ENCODE measurements at places on chromosomes 4 and X. TPM values are rescaled to one million over a fixed set of nuclear protein-coding genes. Genes with fewer than 3 reads are reported as not detected.

CASK gene
- 15.0 TPM for total RNA-seq

- H3K4me1 ChIP-seq = no peaks in the 10 kb centered on the region
- no peaks in the 10 kb centered on the region for H3K27me3 ChIP-seq
- no peak overlapping the region for H3K27ac ChIP-seq
- peaks cover 37% of the 10 kb centered on the region for H3K36me3 ChIP-seq
- H3K4me3 ChIP-seq = no peak overlapping the region
Observed at GRCh38 chr4:122203407-122203806, 51.3 kb downstream of the BLTP1 start.

DNA sequence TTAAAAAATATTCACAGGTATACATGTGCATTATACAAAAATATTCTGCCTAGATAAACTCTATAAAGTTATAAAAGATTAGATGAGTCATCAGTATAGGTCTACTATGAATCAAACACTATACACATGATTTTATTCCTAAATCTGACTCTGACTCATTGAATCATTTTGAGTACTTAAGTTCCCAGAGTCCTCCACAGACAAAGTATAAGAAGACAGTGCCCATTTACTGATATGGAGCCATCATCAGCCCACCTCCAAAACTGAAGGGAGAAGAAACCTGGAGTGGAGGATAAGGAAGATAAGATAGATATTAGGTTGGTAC lies 28.7 kb upstream of the ANTXR2 start:
- H3K36me3 ChIP-seq = no peaks in the 10 kb centered on the region
- H3K4me1 ChIP-seq = peaks cover 14% of the 10 kb centered on the region
- no peak overlapping the region for H3K4me3 ChIP-seq
- no peak for DNase-seq
- no peak overlapping the region for H3K27ac ChIP-seq
- no peaks in the 10 kb centered on the region for H3K27me3 ChIP-seq

DNA sequence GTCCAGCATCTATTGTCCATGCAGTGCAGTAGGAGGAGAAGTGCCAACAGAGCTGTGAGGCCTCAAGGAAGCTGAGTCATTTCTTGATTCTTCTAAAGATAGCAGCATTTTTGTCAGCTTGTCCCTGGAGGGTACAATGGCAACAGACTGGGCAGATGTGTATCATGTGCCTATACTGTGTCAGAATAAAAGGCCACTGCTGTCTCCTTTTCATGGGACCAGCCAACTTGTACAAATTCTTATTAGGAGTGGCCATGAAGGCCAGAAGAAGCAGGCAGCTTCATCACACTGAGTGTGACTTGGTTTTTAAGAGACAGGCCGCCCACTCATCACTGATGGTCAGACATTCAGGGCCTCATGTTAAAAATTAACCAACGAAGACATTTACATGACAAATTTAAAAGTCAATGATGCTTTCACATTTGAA lies 185.0 kb upstream of the FAM241A start:
- no peaks in the 10 kb centered on the region for H3K27me3 ChIP-seq
- no peaks in the 10 kb centered on the region for H3K36me3 ChIP-seq
- no peak overlapping the region for H3K27ac ChIP-seq

DNA sequence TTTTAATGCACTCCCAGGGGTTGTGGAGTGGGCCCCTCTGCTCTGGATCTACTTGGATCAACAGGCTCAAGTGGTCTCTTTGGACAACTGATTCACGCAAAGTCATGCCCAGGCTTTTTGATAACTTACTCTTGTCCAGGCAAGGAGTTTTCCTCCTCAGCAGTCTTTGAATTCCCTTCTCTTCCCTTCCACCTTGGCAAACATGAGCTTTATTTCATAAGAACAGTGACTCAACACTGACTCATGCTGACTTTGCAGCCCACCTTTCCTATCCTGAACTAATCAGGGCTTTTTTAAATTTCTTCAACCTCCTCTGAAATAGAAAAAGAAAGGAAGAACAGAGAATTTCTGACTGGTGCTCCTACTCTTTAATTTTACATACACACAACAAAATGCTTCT lies 132.1 kb upstream of the LDB2 start:
- no peaks in the 10 kb centered on the region for H3K36me3 ChIP-seq
- H3K4me1 ChIP-seq = no peaks in the 10 kb centered on the region
- no peak overlapping the region for H3K4me3 ChIP-seq
- H3K27me3 ChIP-seq = no peaks in the 10 kb centered on the region
- DNase-seq = no peak
- no peak overlapping the region for H3K27ac ChIP-seq

DNA sequence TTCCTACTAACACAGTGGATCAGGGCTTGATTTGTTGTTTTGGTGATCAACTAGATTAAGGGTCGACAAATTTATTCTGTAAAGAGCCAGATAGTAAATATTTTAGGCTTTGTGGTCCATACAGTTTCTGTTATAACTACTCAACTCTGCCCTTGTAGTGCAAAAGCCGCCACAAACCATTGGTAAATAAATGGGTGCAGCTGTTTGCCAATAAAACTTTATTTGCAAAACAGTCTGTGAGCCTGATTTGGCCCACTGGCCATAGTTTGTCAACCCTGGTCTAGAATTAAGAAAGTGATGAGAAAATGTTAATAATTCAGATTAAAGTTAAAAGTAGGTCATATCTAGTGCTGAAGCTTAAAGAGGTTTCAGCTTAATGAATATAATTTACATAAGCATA lies 84.0 kb upstream of the TRIM2 start:
- H3K4me1 ChIP-seq = peaks cover 7% of the 10 kb centered on the region
- DNase-seq = no peak
- H3K36me3 ChIP-seq = no peaks in the 10 kb centered on the region

DNA sequence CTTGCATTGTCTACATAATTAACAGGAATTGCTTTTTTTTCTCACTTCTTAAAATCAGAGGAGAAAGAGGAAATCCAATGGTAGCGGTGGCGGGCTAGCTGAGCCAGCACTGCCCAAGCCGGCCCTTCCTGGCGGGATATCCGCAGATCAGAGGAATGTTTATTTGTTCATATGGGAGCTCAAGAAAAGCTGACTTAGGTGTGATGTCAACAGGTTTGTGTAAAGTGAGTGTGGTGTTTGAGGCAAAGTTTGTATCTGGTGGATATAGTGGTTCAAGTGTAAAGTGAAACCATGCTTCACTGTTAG lies 466 bp upstream of the SLC39A8 start:
- DNase-seq = no peak
- H3K36me3 ChIP-seq = no peaks in the 10 kb centered on the region
- H3K27me3 ChIP-seq = no peaks in the 10 kb centered on the region
- peak overlapping the region; percentile 83 for H3K27ac ChIP-seq
- peaks cover 11% of the 10 kb centered on the region for H3K4me1 ChIP-seq

DNA sequence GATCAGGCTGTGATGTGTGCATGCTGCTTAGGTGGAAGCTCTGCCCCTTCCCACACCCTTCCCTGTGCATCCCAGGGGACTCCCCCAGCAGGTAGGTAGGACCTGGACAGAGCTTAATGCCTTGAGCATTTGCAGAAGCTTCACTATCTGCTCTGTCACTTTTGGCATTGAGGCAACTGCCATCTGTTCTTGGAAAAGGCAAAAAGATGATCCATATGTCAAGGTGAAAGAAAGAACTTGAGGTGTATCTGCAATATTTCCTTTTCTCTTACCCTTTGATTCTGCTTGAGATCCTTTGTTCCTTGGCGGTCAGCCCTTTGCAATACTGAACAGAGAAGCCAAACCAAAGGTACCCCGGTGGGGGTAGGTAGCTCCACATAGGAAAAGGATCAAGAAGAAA lies 37.1 kb upstream of the TBC1D9 start:
- H3K27ac ChIP-seq = no peak overlapping the region
- H3K27me3 ChIP-seq = no peaks in the 10 kb centered on the region
- no peak overlapping the region for H3K4me3 ChIP-seq
- DNase-seq = no peak

- no peak for DNase-seq
- H3K27me3 ChIP-seq = no peaks in the 10 kb centered on the region
- H3K27ac ChIP-seq = peak overlapping the region; percentile 96
- H3K36me3 ChIP-seq = no peaks in the 10 kb centered on the region
- no peak overlapping the region for H3K4me3 ChIP-seq
Observed at GRCh38 chr4:2788101-2788500, 4.8 kb upstream of the SH3BP2 start.

DNA sequence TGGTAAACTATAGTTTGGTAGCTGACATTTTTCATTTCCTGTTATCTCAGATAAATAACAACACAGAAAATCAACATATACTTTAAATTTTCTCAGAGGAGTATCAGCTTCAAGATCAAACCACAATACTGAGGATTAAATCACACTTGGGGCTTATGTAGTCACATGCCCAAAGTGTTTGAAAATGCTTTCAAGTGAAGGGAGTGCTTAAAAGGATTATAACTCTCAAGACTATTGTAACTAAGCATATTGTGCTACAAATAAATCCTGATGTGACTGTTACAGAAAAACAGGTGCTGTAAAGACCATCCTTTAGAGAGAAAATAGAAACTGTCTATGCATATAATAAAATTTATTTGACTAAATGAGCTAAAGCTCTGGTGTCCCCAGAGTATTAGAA lies 887.6 kb downstream of the ADGRL3 start:
- H3K27me3 ChIP-seq = no peaks in the 10 kb centered on the region
- H3K4me3 ChIP-seq = no peak overlapping the region
- no peaks in the 10 kb centered on the region for H3K4me1 ChIP-seq
- H3K27ac ChIP-seq = no peak overlapping the region
- DNase-seq = no peak

P2RY8 gene
- 0.93 TPM for total RNA-seq

SYTL4 gene
- 3.2 TPM for total RNA-seq

DNA sequence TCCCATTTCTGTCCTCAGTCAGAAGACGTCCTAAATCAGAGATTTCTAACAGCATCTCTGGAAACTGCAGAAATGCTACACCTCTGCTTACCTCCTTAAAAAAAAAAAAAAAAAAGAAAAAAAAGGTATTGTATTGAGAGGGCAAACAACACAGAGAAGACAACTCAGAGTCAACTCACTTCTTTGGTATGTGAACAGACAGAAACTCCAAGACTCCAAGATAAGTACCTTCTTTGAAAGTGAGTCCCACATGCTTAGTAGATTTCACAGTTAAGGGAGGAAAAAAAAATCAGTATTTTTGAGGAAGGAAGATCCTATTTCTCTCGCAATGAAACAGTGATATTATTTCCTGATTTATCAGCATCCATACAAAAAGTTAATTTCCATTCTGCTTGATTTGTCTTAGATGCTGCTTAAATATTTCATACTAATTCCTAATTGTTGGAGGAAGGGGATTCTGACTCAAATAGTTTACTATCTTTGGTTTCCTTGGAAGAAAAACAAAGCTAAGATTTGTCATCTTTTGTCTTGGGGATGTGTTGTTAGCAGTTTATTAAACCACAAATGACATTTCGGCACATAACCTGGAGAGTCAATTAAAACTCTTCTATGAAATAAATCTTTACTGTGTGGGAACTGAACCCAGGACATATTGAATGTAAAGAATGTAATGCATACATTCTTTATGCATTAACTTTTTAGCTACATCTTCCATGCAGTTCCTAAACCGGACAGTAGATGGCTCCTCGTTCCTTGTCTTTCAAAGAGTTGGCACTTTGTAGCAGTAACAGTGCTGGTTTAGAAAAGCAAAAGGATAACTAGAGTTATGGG lies 4.7 kb downstream of the RASGEF1B start:
- no peak overlapping the region for H3K27ac ChIP-seq
- H3K36me3 ChIP-seq = no peaks in the 10 kb centered on the region
- H3K27me3 ChIP-seq = no peaks in the 10 kb centered on the region
- no peak overlapping the region for H3K4me3 ChIP-seq
- DNase-seq = peak; percentile 73

GRCh38 chr4:125522992-125523391 lies 208.2 kb downstream of the FAT4 start:
- no peaks in the 10 kb centered on the region for H3K4me1 ChIP-seq
- H3K27ac ChIP-seq = no peak overlapping the region
- H3K4me3 ChIP-seq = no peak overlapping the region
- no peaks in the 10 kb centered on the region for H3K36me3 ChIP-seq
- no peaks in the 10 kb centered on the region for H3K27me3 ChIP-seq
- no peak for DNase-seq

Data from right atrium auricular region (tissue), 2 donors.